Gastroesophageal sphincter (tissue), 4 donors: ENCODE measurements at places on chromosomes 3 and 15. TPM values are rescaled to one million over a fixed set of nuclear protein-coding genes. Genes with fewer than 3 reads are reported as not detected.

FRMD5 gene
- total RNA-seq = 0.47 TPM

ZNF860 gene
- total RNA-seq = 0.40 TPM

TTLL13 gene
- total RNA-seq = 0.54 TPM

TMC3 gene
- total RNA-seq = 0.35 TPM

CCR8 gene
- not detected for total RNA-seq

TMEM202 gene
- total RNA-seq = not detected

ZNF106 gene
- 592 TPM for total RNA-seq

SOX14 gene
- not detected for total RNA-seq

ACSBG1 gene
- 2.1 TPM for total RNA-seq

TGM5 gene
- 0.31 TPM for total RNA-seq

PODXL2 gene
- 2.8 TPM for total RNA-seq

PLA2G4B gene
- 3.3 TPM for total RNA-seq

CPLX3 gene
- total RNA-seq = not detected

CCR3 gene
- not detected for total RNA-seq

SMCO1 gene
- not detected for total RNA-seq

SGO1 gene
- 2.2 TPM for total RNA-seq

HDC gene
- 3.1 TPM for total RNA-seq

CCR1 gene
- total RNA-seq = 5.1 TPM

MCTP2 gene
- total RNA-seq = 10.3 TPM

GABRA5 gene
- total RNA-seq = 9.7 TPM

RPN1 gene
- 189 TPM for total RNA-seq

WWTR1 gene
- total RNA-seq = 239 TPM

SHISA5 gene
- total RNA-seq = 191 TPM

EXD1 gene
- total RNA-seq = not detected

GP9 gene
- total RNA-seq = not detected

UROC1 gene
- total RNA-seq = not detected

GOLGA6L7 gene
- not detected for total RNA-seq

SPINK8 gene
- total RNA-seq = not detected
